ENCODE measurements at places on chromosomes 7 and 10.
A peak's percentile ranks its signal among the peaks of the same experiment; 100 is the strongest.

DNA sequence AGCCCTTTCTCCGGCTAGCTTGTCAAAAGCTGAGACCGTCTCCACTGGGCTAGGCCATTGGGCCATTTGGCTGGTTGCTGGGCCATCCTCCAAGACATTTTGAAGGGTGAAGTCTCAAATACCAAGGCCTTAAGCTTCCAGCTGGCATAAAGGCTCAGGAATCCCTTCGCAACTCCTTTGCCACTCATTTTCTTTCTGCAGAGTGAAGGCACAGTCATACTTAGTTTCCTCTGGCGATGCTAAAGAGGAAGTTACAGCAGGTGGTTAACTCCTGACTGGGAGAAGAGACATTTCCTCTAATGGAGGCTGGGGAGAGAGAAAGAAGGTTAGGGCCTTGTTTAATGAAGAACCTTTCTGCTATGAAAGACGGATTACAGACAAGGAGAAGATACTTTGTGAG, 4.8 kb upstream of the REPIN1 start:
- DNase-seq = no peak

DNA sequence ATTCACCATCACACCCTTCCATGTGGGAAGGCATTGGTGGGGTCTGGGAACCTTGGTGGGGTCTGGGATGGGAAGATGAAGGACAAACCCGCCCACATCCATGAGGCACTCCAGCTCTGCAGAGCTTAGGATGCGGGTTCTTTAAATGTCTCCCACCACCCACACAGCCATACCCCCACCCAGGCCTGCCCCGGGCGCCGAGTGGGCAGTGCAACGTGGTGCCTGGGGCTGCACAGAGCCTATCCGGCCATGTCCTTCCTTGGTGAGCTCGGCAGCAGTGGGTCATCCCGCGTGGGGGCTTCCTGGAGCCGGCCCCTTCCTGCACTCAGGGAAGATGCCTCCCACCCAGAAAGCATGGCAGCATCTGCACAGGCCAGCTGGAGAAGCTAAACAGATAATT, 163.5 kb upstream of the TCERG1L start:
- no peak for DNase-seq

- DNase-seq = no peak
Measured at GRCh38 chr10:89552213-89552612, 16.8 kb upstream of the SLC16A12 start.

DNA sequence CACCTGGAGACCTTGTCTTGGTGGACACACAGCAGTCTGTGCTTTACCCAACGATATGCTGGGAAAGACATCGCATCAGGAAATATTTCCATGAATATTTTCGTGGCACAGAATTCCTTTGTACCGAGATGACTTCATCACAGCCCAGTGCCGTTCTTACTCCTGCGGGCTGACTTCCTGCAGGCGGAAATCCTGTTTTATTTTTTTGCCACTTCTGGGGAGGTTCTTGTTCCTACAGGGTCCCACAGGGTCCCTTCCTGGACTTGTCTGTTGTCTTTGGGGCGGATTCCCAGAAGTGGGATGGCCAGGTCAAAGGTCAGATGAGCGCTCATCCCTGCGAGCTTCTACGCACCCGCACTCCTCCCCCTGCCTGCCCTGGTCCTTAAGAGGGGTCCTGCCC, 86.5 kb downstream of the DNAJB6 start:
- no peak for DNase-seq

DNA sequence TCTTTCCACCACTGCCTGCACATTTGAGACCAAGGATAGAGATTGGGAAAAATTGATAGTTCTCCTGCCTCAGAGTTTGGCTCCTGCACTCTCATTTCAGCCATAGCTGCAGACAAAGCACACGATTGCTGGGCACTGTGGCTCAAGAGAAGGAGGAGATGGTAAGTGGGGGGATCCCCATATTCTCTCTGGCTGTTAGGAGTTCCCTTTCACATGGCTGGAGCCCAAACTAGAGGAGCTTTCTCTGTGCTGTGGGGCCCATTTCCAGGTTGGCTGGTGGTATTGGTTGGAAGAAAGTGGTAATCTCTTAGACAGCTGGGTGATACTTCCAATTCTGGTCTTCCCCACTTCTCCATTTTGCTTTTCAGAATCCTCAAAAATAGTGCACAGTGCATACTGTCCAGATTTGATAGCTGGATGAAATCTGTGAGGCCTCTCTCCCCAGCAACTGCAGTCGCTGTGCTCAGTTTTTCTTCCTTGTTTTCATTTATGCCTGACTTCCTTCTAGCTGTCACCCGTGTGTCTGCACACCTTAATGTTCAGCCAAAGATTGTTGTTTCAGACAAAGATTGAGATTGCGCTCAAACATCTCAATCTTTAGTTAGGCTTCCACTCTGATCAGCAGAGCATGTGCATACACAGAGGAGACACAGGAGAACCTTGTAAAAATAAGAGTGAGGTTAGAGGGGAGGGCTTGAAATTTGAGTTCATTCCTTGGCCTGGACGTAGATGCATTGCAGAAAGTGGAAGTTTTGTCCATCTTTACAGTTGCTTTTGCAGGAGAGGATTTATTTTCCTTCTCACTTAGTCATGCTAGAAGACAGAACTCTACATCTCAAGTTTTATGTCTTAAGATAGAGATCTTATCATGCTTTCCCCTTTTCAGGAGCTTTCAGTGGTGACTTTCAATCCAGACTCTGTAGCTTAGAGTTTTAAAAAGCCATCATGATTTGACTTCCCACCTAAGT, 28.6 kb downstream of the RABGEF1 start:
- peak; percentile 13 for DNase-seq

- no peak for DNase-seq
Measured at GRCh38 chr10:87618566-87619423, 40.9 kb upstream of the PAPSS2 start.

Measured in stimulated activated effector memory CD8-positive, alpha-beta T cell treated with anti-CD3 and anti-CD28 coated beads, Interleukin-12 subunit alpha, Interleukin-12 subunit beta, amount 100 ng/mL, for 72 hours (primary cell).